Cardiac muscle cell (in vitro differentiated cells and primary cell): ENCODE measurements at places on chromosomes 3 and 15. TPM values are rescaled to one million over a fixed set of nuclear protein-coding genes. Genes with fewer than 3 reads are reported as not detected.

GRCh38 chr3:183018421-183019192, 38.3 kb upstream of the DCUN1D1 start:
- no peak for DNase-seq
- H3K36me3 ChIP-seq: peaks cover 36% of the 10 kb centered on the region
- no peak overlapping the region for H3K4me3 ChIP-seq
- no peaks in the 10 kb centered on the region for H3K27me3 ChIP-seq

- no peaks in the 10 kb centered on the region for H3K36me3 ChIP-seq
- H3K27me3 ChIP-seq: no peaks in the 10 kb centered on the region
- no peak overlapping the region for H3K4me3 ChIP-seq
- DNase-seq: no peak
- no peak overlapping the region for H3K27ac ChIP-seq
Measured at GRCh38 chr3:10426346-10427220, 78.8 kb downstream of the ATP2B2 start.

DNA sequence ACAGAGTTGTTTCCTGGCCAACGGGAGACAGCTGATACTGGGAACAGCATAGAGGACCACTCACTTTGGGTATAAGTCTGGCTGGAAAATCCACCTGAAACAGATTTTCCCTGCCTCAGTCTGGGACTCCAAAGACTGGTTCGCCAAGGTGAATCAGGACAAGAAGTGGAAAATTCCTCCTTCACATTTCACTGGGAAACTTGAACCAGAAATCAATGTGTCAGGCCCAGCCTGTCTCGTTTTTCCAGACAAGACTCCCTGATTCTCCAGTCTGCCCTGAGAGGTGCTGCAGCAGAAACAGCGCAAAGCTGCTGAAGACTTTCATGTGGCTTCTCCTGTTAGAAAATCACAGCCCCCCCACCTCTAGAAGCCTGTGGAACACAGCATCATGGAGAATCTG, 269.8 kb downstream of the OPA1 start:
- H3K4me1 ChIP-seq: peaks cover 9% of the 10 kb centered on the region
- DNase-seq: no peak
- no peaks in the 10 kb centered on the region for H3K36me3 ChIP-seq
- no peak overlapping the region for H3K27ac ChIP-seq

DNA sequence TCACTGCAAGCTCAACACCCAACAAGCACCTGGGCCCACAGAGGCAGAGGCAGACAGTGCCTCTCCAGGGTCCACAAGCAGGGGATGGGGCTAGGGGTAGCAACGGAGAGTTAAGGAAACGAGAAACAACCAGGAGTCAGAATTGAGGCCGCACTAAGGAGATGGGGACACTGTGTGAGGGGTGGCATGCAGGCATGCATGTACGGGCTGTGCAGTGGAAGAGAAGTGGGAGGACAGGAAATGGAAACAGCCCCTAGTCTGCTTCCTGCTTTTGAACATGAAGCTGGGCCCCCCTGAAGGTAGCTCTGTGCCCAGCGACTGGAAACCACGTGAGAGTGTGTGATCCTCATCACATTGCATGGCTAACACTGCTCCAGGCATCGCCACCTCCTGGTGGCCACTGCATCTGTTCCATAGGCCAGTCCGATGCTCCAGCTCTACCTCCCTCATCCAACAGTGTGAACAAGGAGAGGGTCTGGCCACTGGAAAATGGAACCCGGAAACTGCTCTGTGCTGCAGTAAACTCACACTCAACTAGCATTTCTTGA, 44.0 kb downstream of the XXYLT1 start:
- H3K27me3 ChIP-seq: no peaks in the 10 kb centered on the region
- peaks cover under 1% of the 10 kb centered on the region for H3K4me1 ChIP-seq
- H3K4me3 ChIP-seq: no peak overlapping the region
- H3K27ac ChIP-seq: no peak overlapping the region
- DNase-seq: peak; percentile 33

DNA sequence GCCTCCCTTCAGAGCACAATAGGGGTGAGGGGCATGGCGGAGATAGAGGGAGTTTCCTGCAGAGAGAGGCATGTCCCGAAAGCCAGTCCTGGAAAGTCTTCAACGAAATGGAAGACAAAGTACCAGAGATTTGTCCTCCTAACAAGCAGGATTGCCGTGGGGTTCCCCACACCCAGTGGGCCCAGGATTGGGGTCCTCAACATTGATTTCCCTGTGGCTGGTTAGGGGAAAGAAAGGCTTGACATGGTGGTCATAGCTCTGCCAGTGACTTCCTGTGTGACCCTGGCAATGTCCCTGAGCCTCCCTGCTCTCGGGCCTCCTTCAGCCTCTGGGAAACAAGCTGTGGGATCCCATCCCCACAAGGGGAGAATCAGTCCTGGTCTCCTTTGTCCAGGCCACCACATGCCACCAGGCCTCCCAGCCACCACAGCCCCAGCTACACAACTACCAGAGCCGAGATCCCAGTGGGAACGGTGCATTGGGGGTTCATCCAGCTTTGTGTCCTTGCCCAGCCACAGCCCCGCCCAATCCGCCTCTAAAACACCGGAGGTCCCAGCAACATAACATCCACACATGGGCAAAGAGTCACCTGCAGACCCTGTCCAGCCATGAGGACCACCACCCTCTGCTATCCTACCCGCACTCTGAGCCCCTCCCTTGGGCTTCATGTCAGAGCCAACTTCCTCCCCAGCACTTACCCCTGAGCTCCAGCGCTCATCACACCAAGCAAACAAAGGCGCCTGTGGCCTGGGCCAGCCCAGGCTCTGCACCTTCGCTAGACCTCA, 63.0 kb downstream of the ADAMTS17 start:
- no peak for DNase-seq
- peaks cover 4% of the 10 kb centered on the region for H3K4me1 ChIP-seq
- no peaks in the 10 kb centered on the region for H3K36me3 ChIP-seq
- H3K4me3 ChIP-seq: no peak overlapping the region
- H3K27me3 ChIP-seq: no peaks in the 10 kb centered on the region
- no peak overlapping the region for H3K27ac ChIP-seq

DNA sequence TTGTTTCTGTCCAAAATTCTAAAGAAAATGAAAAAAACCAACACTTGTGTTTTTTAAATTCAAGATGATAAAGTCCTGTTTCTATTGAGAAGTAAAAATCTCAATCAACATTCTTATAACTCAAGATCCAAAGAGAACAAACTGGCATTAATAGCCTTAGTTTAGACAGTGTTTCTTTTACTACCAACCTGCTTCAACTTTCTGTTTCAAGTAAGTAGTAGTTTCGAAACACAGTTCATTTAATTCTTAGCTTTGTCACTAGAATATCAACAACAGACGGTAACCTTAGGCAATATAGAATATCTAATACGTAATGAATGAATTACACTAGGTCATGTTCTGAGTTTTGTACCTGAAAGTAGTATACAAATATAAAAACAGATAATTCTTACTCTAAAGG, 23.7 kb downstream of the CIP2A start:
- peaks cover 5% of the 10 kb centered on the region for H3K36me3 ChIP-seq
- H3K4me1 ChIP-seq: no peaks in the 10 kb centered on the region
- H3K27ac ChIP-seq: no peak overlapping the region
- DNase-seq: no peak
- no peak overlapping the region for H3K4me3 ChIP-seq

DNA sequence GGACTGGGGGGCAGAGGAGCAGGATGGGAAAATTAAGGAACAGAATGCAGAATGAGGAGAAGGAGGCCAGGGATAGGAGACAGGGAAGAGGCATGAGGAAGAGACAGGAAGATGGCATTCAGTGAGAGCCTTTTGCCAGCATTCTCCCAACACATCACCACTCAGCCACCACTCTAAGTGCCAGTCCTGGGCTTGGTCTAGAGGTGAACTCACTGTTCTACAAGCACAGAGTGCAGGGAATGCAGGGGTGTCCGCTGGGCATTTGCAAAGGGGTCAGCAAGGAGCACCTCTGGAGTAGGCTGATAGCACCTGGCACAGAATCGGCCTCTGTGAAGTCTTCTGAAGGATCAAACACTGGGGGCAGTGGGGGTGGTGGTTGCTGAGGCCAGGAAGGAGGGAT, 14.6 kb upstream of the IGDCC3 start:
- H3K4me3 ChIP-seq: no peak overlapping the region
- H3K36me3 ChIP-seq: no peaks in the 10 kb centered on the region
- no peak overlapping the region for H3K27ac ChIP-seq
- H3K27me3 ChIP-seq: peaks cover 25% of the 10 kb centered on the region

GRCh38 chr15:30922480-30923311, 19.0 kb downstream of the FAN1 start:
- peak overlapping the region; percentile 34 for H3K27ac ChIP-seq
- H3K4me3 ChIP-seq: no peak overlapping the region

- H3K36me3 ChIP-seq: no peaks in the 10 kb centered on the region
- DNase-seq: no peak
- peaks cover 18% of the 10 kb centered on the region for H3K4me1 ChIP-seq
- H3K4me3 ChIP-seq: no peak overlapping the region
- no peak overlapping the region for H3K27ac ChIP-seq
- no peaks in the 10 kb centered on the region for H3K27me3 ChIP-seq
Measured at GRCh38 chr15:39094116-39094515, 486.8 kb upstream of the THBS1 start.

The PRKCI gene
- 27.5 and 35.1 TPM in 2 replicates for total RNA-seq

The TMEM212 gene
- not detected in 2 replicates for total RNA-seq

The CCDC9B gene
- 8.2 and 9.6 TPM in 2 replicates for total RNA-seq

The DAZL gene
- not detected in 2 replicates for total RNA-seq
